ENCODE measurements at places on chromosomes 13 and 19.
A peak's percentile ranks its signal among the peaks of the same experiment; 100 is the strongest.

DNA sequence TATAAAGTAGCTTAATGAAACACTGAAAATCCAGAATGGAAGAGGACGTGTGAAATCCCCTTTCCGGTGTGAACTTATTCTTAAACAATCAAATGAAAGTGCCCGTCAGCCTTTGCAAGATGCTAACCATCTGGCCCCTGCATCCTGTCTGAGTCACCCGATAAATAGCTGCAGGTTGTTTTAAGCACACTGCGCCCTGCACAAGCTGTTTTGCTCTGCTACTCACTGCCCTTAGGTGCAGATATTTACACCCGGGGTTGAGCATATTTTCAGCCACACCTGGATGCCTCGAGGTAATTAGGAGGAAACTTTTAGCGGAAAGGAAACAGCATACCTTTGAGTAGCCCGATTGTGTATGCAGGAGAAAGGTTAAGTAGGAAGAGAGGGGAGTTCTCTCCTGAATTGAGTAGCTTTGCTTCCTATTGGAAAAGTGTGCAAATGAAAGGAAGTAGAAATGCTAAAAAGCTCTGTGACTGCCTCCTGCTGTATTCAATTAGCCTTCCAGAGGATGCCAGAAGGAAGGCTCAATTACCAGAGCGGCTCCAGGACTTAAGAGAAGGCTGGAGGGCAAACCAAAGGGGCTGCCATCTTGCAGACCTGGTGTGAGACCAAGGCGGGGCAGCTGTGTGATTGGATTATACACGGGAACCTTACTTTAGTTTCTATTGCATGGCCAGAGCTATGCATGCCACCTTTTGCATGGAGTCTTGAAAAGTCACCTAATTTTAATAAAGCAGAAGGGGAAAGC, 42.5 kb downstream of the IRS2 start:
- DNase-seq: no peak

- DNase-seq: no peak
Measured at GRCh38 chr19:11949201-11949600, 15.6 kb upstream of the ZNF763 start.

DNA sequence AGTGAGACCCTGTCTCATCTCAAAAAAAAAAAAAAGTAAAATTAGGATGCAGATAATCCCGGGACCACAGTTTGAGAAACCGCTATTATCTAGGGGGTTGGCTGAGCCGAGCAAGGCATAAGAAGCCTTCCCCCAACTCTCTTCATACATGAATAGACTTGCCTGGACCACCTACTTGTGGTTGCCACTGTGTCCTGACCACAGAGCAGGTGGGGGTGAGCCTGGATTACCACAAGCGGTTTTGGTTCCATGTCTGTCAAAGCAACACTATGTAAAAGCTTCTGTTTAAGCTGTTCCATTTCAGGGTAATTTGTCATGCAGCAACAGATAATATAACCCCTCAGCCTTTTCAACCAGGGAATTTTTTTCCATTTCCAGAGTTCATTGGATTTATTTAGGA, 3.3 kb upstream of the NAPA start:
- DNase-seq: no peak

- no peak for DNase-seq
Measured at GRCh38 chr13:110432522-110432921, 125.4 kb downstream of the COL4A2 start.

DNA sequence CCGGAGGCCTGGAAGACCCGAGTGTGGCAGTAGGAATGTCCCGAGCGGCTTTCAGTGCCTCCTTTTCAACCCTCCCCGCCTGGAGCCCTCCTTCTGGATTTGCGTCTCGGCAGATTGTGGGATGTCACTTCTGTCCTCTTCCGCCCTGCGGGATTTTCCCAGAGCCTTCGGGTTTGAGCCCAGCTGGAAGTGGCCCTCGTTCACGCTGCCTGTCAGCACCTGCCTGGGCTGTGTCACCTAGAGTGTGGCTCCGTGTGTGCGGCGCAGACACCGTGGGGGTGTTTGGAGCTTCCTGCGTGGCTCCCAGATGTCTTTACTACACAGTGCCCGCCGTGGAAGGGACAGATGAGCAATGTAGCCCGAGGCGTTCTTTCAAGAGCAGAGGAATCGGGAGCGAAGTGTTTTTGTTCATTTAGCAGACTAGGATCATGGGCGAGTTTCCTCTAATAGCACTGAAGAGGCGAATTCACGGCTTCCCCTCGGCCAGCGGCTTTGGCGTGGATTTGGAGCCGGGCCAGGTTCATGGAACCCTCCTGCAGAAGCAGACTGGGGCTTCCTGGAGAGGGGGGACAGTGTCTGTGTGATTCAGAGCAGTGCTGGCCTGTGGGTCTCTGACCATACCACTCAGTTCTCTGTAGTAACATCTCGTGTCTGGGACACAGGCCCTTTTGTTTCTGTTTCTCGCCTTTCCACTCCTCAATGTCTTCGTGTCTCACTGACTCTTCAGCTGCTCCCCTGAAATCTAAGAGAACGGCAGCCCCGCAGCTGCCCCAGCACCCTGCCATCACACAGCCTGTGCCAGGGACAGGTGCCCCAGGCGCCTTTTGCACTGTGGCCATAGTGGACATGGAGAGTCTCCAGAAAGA, 68.0 kb downstream of the KDM4B start:
- peak; percentile 33 for DNase-seq

Measured in NCI-H1092 (cell line).